ENCODE measurements at places on chromosomes 16 and 17. TPM values are rescaled to one million over a fixed set of nuclear protein-coding genes. Genes with fewer than 3 reads are reported as not detected.
A peak's percentile ranks its signal among the peaks of the same experiment; 100 is the strongest.

DNA sequence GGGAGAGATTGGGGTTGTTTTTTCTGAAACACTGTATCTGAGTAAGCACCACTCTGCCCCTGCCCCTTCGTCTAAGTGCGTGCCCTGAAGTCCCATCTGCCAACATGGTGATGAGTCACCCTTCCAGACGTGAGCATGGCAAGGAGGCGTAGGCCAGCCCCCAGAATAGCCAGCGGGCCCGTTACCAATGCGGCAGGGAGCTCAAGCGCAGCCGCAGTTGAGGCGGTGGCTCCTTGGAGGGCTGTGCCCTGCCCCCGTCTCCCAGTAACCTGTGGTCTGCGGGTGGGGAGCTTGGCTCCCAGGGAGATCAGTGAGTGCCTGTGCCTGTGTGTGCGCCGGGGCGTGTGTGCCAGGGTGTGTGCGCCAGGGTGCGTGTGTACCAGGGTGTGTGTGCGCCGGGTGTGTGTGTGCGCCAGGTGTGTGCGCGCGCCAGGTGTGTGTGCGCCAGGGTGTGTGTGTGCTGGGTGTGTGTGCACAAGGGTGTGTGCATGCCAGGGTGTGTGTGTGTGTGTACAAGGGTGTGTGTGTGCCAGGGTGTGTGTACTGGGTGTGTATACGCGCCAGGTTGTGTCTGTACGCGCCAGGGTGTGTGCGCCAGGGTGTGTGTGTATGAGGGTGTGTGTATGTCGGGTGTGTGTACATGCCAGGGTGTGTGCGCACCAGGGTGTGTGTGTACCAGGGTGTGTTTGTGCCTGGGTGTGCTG, 98.6 kb upstream of the CHMP6 start:
- DNase-seq, result no peak

DNA sequence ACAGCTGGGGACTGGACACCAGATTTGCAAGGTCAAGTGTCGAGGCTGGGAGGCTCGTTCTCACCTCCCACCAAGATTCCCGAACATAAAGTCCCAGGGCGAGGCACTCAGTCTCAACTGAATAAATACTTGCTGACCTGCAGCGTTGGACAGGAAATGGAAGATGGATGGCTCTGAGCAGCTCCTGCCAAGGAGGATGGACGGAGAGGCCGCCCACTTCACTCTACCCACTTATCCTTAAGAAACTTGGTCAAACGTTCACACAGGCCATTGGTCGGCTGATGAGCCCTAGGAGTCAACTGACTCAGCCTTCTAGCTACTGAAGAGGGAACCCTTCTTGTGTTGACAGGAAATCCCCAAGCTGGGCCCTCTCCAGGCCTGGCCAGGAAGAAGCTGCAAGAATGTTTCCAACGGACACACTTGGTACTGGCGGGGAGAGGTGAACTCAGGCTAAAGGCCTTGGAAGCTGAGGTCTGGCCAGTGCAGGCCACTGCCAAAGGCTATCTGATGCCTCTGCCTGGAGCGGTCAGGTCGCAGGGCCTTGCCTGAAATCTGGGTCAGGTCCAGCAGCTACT, 50.0 kb downstream of the VAC14 start:
- peak; percentile 89 for DNase-seq

GRCh38 chr17:332558-333322, 19.9 kb downstream of the RPH3AL start:
- no peak for DNase-seq

- DNase-seq, result no peak
Measured at GRCh38 chr17:38908676-38909181, 16.7 kb upstream of the LASP1NB start.

DNA sequence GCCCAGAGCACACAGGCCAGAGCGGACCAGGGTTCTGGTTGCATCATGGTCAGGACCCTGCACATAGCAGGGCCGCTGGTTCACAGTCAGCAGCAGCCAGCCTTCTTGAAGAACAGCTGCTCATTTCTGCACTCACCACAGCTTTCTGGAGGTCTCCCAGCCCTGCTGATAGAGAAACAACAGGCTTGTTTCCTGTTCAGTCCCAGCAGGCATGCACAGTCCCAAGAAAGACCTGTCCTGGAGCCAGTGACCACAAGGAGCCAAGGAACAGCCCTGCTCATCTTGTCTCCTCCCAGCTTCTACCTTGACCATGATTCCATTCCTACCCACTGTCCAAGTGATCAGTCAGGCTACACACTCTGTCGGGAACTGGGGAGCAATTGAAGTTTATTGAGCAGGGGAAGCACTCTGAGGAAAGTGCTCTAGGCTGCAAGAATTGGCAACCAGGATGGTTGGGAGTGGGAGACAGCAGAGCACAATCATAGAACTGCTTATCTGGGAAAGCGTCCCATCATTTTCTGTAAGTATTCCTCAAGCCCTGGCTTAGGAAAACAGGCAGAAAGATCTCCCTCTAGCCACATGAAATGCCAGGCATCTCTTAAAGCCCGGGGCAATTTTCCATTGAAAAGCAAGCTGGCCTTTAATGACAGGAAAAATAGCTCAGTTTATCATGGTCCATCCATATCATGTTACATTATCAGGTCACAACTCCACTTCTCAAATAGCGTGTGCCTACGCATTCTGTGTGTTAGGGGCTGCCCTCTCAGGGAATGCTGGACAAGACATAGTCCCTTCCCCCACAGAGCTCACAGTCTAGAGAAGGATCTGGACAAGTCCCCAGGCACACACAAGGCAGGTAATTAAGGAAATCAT, 155.4 kb upstream of the FOXF1 start:
- DNase-seq, result no peak

DNA sequence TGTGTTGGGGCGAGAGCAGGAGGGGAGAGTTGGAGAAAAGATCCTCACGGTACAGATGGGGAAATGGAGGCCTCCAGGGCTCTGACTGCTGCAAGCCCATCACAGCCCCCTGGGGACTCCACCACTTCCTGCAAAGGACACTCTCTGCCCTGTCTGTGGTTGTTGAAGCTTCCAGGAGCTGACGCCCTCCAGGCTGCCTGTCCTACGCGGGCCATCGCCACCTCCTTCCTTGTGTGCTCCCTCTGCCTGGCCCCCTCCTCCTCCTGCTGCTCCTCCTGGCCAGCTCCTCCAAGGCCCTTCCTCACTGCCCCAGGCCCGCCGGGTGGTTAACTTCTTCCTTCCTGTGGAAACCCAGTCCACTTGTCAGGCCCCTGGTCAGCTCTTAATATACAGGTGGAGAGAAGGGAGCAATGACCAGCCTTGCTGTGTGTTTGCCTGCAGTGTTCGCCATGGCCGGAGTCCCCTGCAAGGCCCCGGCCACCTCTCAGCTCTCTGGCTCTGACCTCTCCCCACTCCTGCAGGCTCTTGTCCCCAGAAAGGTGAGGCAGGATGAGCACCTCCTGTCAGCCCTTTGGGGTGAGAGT, 18.4 kb upstream of the STAC2 start:
- DNase-seq, result no peak

- DNase-seq, result no peak
Measured at GRCh38 chr17:50317121-50317520, 28.8 kb upstream of the XYLT2 start.

- DNase-seq, result no peak
Measured at GRCh38 chr17:67855504-67856324, 30.4 kb downstream of the BPTF start.

GRCh38 chr17:74082886-74083285, 120.6 kb upstream of the RPL38 start:
- DNase-seq, result no peak

DNA sequence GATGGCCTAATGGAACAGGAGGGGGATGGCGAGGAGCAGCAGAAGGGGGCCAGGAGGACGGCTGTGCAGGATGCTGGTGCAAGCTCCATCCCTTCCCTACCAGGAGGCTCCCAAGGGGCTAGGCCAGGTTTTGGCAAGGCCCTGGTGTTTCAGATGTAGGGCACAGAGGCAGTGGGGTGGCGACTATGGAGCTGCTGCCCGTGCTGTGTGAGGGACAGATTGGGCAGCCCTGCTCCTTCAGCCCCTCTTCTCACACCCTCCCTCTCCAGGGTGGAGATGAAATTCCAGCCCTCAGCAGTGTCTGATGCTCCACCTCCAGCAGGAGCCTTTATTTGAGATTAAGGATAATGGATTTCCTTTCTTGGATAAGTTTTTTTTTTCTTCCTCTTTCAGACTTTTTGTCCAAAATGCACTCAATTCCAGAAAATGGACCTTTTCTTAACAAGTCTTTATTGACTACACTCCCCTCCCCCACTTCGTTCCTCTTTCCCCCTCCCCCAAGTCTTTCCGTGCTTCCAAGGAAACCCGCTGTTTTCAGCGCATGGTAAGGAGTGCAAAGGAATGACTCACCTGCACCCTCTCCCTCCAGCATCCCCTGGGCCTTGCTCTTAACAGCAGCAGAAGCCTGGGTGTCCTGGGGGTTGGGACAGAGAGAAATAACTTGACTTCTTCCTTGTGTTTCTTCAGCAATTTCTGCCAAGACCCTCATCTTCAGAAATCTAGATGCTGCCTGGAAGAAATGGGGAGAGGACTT, 95.2 kb downstream of the CCDC182 start:
- no peak for DNase-seq

DNA sequence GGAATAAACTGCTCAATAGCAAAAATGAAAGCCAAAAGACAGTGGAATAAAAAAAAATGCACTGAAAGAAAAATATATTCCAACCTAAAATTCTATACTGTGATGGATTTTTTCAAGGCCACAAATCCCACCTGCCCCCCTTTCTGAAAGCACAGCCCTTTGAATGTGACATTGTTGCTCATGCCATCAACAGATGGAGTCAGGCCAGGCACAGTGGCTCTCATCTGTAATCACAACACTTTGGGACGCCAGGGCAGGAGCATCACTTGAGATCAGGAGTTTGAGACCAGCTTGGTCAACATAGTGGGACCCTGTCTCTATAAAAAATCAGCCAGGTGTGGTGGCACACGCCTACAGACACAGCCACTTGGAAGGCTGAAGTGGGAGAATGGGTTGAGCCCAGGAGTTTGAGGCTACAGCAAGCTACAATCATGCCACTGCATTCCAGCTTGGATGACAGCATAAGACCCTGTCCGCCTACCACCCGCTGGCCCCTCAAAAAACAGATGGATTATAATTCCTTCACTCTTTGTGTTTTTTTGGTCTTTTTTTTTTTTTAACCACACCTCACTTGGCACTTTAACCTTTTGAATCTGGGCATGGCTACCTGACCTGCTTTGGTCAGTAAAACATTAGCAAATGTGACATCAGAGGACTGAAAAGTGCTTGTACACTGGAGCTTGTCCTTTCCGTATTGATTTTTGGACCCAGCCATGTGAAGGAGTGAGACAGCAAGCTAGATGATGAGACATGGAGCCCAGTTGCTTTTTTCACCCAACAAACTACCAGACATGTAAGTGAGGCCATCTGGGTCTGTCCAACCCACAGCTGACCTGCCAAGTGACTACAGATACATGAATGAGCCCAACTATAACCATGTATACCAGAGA, 36.3 kb downstream of the GLG1 start:
- no peak for DNase-seq

- no peak for DNase-seq
Measured at GRCh38 chr17:8700546-8700945, 44.1 kb downstream of the CCDC42 start.

DNA sequence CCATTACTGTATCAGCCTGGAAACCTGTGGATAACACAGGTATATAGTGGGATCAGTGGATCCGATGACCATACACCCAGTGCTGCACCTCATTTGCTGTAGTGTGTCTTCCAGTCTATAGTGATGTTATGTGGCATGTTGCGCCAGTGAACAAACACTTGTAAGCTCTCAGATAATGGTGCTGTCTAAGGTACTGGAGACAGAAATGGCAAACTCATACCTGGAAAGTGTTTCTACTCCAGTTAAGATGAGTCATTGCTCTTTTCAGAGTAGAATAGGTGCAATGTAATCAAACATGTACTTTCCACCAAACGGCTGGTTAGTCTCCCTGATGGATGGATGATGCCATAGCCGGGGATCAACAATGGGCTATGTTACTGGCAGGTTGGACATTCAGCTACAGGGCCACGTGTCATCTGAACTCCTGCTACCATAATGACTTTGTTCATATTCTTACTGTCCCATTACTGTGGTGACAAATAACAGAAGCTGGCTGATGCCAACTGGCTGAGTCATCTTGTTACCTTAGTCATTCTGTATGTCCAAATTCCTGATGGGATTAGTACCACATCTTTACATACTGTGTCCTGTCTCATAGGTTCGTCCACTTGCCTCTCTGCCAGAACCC, 6.3 kb downstream of the CCL11 start:
- no peak for DNase-seq

- DNase-seq, result no peak
Measured at GRCh38 chr16:3004319-3004718, 8.4 kb upstream of the CLDN9 start.

DNA sequence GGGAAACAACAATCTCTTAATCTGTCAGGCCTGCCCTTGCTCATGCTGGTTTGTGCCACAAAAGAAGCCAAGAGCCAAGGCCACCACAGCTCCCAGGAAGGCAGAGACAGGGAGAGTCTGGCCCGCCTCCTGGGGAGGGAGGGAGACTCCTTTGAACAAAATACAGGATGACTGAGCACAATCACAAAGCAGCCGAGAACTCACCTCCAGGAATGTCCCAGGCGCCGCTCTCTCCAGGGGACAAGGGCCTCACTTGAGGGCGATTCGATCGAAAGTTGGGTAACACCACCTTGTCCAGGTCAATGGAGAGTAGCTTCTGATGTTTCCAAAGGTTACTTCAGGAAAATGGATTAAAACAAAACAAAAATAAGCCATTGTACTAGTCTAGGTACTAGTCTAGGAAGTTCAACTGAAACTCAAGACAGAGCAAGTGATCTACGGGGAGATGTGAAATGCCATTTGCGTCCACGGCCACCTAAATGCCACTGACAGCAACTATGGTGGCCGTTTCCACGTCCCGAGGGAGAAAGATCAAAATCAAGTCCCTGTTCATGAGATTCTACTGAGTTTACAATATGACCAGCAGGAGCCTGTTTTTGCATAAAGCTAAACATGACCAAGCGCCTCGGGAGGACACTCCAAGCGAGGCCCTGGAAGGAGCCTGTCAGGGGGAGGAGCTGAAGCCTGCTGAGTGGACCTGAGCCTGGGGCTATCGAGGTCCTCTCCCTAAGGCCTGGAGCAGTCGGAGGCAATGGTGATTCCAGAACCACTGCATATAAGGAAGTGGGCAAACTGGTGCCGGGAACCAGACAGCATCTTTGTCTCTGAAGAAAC, 13.4 kb upstream of the SLC38A8 start:
- peak; percentile 74 for DNase-seq

DBNDD1 gene
- 2.3 TPM for polyA plus RNA-seq

ZNF597 gene
- 6.9 TPM for polyA plus RNA-seq

SLFN12 gene
- polyA plus RNA-seq, result 2.6 TPM

CA7 gene
- 1.2 TPM for polyA plus RNA-seq

PRSS22 gene
- 0.38 TPM for polyA plus RNA-seq

ABCC3 gene
- polyA plus RNA-seq, result 15.4 TPM

LGALS9C gene
- polyA plus RNA-seq, result 1.2 TPM

VPS9D1 gene
- polyA plus RNA-seq, result 26.9 TPM

All from testis (tissue), 5 donors.